ENCODE measurements at places on chromosomes 13 and 19. TPM values are rescaled to one million over a fixed set of nuclear protein-coding genes. Genes with fewer than 3 reads are reported as not detected.

COG3 gene
- 15.0 TPM for total RNA-seq

DNA sequence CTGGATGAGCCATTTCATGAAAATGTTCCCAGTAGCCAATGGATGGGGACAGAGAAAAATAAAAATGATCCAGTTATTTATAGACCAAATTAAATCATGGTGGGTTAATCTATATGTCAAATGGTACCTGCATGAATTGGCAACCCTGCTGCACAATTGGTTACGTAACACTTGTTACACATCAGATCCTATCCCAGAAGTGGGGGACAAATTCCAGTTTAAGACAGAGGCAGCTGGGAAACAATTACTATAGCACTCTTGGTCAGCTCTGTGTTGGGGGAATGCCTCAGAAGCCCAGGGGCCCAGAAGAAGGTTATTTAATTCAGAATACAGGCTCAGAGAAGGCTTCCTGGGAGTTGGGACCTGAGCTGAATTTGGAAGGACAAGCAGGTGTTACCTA lies 81.1 kb upstream of the FLT1 start:
- DNase-seq: no peak

DNA sequence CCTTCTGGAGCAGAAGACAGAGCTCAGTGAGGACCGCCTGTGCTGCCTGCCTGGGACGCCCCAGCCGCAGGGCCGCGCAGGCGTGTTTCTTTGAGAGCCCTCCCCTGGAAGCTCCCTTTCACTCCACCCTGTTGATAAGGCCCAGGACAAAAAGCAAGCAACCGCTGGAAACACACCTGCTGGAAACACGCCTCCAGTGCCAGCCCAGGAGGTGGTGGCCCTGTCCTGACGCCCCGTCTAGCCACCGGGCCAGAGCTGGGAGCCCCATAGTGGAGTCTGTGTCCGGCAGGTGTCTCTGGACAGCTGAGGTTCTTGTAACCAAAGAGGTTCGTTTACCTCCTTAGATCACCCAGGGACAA lies 173.8 kb downstream of the KATNAL1 start:
- no peak for DNase-seq

ADGRE1 gene
- total RNA-seq: not detected

MEDAG gene
- total RNA-seq: 2.1 TPM

MYH14 gene
- 28.6 TPM for total RNA-seq

CBY2 gene
- not detected for total RNA-seq

GRCh38 chr19:55579766-55580621 lies 654 bp downstream of the ZNF579 start:
- peak; percentile 60 for DNase-seq

- DNase-seq: no peak
Observed at GRCh38 chr13:98456413-98456845, 120.5 kb downstream of the STK24 start.

ZNF888 gene
- 8.6 TPM for total RNA-seq

DNA sequence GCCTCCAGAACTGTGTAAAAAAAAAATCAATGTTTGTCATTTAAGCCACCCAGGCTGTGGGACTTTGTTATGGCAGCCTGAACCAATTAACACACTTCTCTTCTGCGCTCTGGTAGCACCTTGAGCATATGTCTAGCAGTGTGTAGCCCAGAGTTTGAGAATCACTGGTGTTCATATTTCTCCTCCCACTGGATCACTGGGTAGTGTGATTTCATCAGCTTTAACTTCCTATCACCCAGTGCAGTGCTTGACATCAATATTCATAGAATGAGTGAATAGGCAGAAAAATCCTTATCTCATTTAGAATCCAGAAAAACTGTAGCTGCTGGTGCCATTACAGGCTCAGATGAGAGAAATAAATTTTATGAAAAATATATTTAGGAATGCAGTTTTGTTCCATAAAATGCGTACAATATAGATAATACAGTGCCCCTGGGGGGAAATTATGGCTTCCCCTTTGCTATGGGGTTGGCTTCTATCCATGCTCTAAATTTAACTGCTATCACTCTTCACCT lies 30.7 kb upstream of the WASF3 start:
- no peak for DNase-seq

PTPRS gene
- 218 TPM for total RNA-seq

DNA sequence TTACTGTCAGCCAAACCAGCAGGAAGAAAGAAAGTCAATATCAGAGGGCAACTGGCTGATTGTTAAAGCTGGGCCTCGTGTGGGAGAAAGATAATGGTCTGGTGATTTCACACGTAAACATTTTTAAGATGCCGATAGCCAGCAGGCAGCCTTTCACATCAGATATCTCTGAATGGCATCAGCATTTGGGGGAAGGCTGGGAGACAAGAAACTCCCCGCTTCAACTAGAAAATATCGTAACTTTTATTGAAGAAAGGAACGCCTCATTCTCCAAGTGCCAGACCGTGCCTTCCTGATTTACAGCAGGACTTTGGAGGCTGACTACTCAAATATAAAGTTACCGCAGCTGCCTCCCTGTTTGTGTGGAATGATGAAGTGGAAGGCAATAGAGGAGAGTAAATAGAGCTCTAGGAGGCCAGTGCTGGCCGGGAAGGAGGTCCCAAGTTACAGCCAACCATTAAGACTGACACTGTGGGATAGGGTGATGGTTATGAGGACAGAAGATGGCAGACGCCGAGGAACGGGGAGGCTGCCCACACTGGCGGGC lies 284.3 kb upstream of the MAB21L1 start:
- no peak for DNase-seq

- DNase-seq: peak; percentile 68
Observed at GRCh38 chr19:6674868-6675305, 4.9 kb upstream of the TNFSF14 start.

GRCh38 chr13:111317571-111318345 lies 2.7 kb upstream of the TEX29 start:
- DNase-seq: no peak

DNA sequence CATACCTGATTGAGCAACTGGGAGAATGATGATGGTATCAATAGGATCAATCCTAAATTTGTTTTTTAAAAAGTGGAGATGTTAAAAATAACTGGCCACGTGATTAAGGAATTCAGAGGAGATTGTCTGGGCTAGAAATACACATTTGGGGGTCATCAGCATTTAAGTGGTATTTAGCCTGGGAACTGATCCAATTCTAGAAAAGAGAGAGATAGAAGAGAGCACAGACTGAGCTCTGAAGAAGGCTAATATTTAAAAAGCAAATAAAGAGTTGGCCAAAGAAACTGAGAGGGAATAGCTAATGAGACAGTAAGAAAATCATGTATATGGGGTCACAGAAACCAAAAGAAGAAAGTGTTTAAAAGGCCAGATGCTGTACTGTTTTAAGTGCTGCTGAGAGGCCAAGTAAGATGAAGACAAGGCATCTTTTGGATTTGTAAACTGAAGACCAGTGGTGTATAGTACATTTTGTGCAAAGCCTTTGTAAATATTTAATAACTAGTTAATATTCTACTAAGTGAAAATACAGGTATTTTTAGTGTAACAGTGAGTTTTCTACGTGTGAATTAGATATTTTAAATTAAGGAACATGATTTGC lies 40.2 kb downstream of the UBL3 start:
- no peak for DNase-seq

- DNase-seq: no peak
Observed at GRCh38 chr19:778910-779653, 18.2 kb upstream of the PTBP1 start.

DNA sequence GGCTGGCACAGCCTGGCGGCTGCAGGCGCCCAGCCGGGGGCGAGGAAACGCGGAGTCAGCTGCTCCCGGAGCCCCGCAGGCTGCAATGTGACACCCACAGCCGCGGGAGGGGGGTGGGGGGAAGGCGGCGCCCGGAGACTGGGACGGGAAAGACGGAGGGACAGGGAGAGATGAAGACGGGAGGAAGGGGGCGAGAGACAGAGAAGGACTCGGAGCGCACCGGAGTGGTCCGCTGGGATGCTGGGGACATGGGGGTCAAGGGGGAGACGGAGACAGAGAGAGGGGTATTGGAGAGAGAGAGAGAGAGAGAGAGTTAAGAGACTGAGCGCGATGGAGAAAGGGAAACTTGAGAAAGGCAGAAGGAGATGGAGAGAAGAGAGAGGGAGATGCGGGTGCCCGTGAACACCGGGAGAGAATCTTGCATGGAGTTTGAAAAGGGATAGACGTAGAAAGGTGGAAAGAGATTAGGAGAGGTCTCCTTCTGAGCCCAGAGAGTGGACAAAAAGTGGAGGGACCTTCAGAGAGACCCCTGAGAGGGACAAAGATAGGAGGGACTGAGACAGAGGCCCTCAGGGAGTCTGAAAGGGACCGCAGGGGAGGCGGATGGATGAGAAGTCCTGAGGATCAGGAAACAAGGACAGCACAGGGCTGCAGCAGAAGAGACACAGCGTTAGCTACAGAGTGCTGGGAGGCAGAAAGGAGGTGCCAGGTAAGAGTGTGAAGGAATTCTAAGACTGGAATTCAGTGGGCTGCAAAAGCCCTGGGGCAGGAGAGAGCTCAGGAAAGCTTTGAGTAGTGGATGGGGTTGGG lies 1.0 kb downstream of the SCN1B start:
- DNase-seq: no peak

Measured in H1 (cell line).